Fibroblast of lung (primary cell): ENCODE measurements at places on chromosomes 13 and 19.
A peak's percentile ranks its signal among the peaks of the same experiment; 100 is the strongest.

- no peak for DNase-seq
Observed at GRCh38 chr13:112874751-112875300, 94.2 kb upstream of the MCF2L start.

- DNase-seq, result no peak
Observed at GRCh38 chr13:52399708-52400107, 6.3 kb downstream of the THSD1 start.

DNA sequence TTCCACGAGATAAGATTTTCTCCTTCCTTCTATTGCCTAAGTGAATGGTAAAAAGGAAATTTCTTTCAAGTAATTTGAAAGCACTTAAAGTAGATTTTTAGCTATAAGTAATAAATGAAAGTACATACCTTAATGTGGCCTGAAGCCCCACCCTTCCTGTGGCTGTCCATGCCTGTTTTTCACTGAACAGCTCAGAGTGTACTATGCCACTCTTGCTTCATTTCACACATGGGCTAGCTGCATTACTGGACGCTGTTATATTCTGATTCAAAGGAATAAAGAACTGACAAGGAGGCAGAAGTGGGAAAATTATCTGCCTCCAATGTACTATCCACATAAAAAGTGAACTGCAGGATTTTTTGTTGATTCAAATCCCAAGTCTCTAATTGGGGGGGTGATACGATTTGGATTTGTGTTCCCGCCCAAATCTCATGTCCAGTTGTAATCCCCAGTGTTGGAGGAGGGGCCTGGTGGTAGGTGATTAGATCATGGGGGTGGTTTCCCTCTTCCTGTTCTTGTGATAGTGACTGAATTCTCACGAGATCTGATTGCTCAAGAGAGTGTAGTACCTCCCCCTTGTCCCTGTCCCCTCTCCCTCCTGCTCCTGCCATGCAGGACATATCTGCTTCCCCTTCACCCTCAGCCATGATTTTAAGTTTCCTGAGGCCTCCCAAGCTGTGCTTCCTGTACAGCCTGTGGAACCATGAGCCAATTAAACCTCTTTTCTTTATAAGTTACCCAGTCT lies 154.7 kb upstream of the SGCG start:
- DNase-seq, result no peak

DNA sequence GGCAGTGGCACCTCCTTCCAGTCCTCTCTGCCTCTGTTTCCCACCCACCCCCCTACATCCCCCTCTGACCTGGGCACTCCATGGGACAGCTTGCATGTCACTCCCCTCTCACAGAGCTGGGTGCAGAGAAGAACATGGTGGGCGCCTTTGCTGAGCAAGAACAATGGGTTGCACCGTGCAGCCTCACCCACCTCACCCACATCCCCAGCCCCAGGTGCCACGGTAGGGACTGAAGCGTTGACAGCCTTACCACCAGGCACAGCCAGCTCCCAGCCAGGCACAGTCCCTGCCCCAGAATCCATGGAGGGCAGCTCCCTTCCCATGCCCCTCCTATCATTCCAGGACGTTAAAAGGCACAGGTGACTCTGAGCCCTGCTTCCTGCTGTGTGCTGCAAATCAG lies 93.1 kb upstream of the VSTM2B start:
- no peak for DNase-seq

DNA sequence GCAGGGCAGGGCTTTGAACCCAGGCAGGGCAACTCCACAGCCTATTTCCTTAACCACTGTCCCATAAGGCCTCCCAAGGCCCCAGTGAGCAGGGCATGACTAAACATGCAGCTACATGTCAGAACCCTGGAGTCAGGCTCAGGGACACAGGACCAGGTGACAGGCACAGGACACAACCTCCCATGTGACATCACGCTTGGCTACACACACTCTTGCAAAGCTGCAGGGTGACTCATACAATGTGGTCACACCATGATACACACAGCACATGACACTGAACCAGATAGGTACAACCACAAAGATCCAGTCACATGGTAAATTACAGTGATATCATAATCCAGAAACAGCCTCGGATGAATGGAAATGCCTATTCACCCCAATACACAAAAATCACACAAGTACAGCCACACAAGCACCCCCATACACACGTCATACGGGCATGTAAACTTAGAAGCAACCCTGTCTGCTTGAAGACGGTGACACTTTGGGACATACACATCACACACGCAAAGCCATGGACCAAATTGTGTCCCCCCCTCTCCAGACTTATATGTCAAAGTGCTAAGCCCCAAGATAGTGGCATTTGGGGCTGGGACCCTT lies 14.5 kb downstream of the KLK4 start:
- DNase-seq, result peak; percentile 37

DNA sequence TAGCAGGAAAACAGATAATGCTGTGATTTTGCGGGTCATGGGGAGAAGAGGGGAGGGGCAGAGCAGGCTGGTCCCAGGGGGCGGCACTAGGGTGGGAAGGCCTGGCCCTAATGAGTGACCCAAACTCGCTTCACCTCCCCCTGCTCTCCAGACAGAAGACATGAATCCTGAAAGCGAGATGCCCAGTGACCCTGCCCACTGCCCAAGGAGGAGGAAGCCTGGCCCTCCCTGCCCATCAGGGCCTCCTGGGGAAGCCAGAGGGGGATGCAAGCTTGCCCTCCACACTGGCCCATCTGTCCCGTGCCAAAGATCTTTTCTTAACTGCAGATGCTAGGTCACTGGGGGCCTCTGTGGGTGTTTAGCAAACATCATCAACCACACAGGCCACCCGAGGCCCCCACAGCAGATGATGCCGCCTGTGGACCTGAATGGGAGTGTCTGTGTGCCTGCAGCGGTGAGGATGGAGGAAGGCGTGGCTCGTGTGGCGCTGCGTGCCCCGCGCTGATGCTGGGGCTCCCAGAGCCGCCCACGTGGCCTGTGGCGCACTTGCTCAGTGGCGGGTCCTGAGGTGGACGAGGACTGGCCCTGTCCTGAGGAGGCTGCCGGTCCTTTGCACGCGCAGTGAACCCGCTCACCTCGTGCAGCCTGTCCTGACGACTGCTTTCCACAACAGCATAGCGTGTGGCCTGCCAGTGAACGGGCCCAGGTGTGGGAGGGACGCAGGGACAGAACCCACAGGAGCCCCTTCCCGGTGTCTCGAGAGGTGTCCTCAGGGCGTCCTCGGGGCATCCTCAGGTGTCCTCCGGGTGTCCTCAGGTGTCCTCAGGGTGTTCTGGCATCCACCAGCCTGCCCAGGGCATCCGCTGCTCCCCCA lies 80.5 kb upstream of the MCF2L start:
- no peak for DNase-seq

DNA sequence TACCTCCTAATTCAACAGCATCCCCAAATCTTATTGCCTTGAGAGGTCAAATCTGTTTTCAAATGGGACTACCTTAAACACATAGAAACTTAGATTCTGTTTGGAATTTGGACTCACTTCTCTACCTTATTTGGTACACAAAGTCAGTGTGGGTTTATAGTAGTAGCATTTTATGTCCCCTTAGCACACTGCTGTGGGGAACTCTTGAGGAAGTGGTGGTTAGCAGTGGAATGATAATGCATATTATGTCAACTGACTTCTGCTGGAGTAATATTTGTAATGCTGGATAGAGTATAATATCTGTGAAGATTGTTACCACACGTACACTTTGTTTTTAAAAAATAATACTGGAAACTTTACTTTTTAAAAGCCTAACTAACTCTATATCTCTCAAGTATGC lies 386.3 kb downstream of the NDFIP2 start:
- peak; percentile 39 for DNase-seq

DNA sequence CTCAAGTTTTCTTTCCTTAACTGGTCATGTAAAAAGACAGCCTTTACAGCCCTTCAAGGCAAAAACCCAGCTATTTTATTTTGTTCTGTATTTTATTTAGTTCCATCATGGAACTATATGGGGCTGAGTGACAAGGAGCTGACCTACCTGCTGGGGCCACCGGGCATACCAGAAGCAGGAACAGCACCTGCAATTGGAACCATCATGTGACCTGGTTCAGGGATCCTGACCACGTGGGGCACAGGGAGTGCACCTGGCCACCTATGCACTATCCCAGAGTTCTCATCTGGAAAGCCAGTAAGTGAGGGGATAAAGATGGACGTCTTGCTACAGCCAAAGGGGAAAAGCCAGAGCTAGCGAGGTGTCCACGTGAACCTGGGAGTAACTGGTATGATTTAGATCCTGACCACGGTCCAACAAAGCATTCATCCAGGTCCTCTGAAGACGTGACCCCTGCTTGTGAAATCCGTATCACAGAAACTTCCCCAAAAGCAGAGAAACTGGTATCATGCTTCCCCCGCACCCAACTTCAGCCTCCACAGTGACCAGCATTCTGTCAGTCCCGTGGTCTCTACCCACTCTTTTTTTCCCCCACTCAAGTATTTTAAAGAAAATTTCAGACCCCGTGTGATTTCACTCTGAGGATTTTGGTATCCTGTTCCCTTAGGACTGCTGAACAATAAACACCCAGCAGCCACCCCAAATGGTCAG lies 40.5 kb upstream of the SLC15A1 start:
- DNase-seq, result no peak

DNA sequence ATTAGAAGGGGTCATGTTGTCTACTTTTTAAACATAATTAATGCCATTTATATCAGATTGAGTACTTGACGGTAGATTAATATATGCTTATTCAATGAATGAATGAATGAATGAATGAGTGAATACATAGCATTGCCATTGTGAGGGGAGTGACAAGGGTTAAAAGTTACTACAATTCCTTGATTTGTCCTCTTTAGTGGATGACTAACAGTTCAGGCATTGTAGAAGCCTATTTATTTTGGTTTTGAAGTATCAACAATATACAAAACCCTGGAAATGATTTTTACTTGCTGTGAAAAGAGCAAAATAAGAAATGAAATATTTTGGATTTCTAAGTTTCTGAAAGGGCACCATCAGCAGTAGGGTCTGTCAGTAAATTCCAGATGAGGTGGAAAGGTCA lies 122.7 kb downstream of the CYSLTR2 start:
- peak; percentile 67 for DNase-seq

- DNase-seq, result no peak
Observed at GRCh38 chr13:30037306-30037705, 186.9 kb upstream of the UBL3 start.

GRCh38 chr19:42360787-42361544 lies 29.1 kb downstream of the CNFN start:
- DNase-seq, result peak; percentile 33

DNA sequence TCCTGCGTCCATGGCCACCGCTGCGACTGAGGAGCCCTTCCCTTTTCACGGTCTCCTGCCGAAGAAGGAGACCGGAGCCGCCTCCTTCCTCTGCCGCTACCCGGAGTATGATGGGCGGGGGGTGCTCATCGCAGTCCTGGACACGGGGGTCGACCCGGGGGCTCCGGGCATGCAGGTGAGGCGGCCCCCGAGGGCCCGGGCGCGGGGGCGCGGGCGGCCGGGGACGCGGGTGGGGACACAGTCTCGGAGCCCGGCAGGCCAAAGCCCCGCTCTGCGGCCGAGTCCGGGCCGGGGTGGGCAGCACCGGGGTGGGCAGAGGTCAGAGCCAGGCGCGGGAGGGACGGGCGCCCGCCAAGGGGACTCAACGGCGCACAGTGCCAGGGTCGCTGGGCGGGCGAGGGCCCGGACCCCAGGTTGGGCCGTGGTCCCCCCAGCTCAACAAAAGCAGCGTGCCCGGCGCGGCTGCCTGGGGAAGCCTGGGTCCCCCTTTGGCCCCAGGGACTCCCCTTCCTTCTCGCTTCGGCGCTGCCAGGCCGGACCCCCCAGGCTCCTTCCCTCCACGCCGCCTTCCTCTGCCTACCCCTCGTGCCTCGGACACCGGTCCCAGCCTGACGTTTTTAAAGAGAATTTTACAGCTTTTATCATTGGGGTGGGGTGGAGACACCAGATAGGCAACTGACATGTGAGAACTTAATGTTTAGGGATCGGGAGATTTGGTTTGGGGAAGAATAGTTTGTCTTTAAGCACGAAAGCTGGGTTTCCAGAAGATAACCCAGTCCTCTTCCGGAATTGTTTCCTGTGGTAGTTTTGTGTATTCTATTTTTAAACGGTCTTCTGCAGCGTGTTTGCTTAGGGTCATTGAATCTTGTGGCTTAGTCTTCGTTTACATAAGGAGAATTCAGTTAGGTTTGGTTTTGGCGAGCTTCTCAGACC lies 509 bp downstream of the TPP2 start:
- DNase-seq, result peak; percentile 37

DNA sequence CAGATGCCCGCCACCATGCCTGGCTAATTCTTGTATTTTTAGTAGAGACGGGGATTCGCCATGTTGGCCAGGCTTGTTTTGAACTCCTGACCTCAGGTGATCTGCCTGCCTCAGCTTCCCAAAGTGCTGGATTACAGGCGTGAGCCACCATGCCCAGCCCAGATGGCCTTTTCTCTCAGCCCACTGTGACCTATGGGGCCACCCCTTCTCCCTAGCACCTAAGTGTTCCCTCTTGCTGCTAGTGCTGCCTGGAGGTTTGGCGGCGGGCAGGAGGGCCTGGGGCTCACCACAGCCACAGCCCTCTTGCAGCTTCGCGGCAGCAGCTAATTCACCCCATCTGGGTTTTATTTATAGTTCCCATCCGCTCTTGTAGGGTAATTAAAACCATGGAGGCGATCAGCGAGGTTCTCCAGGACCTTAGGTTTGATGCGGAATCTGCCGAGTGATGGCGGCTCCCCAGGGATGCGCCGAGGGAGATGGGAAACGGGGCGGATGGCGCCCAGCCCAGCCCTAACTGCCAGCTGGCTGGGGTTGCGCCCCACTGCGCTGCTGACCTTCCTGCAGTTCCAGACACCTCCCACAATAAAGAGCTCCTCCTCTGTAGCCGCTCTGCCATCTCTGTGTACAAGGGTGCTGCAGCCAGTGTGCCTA lies 3.3 kb downstream of the REX1BD start:
- no peak for DNase-seq

GRCh38 chr19:45999653-46000121 lies 4.4 kb downstream of the CCDC61 start:
- DNase-seq, result peak; percentile 36

GRCh38 chr13:26721251-26722121 lies 39.1 kb downstream of the GPR12 start:
- DNase-seq, result no peak

DNA sequence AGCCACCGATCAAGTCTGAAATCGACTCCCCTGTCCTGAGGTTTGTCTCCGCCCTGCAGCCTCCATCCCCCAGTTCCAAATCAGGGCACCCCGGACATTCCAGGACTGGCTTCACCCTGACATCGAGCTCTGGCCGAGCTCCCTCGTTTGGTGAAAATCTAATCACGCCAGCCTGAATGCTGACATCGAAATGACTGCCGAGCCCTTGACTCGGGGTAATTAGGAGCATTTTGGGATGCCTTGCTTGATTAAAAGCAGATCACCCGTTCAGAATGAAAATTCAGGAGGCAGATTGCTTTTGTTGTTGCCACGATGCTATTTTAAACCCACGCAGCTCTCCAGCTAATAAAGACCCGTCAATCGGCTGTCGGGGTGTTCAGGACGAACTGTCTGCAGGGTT lies 34.3 kb downstream of the ZNRF4 start:
- DNase-seq, result no peak

DNA sequence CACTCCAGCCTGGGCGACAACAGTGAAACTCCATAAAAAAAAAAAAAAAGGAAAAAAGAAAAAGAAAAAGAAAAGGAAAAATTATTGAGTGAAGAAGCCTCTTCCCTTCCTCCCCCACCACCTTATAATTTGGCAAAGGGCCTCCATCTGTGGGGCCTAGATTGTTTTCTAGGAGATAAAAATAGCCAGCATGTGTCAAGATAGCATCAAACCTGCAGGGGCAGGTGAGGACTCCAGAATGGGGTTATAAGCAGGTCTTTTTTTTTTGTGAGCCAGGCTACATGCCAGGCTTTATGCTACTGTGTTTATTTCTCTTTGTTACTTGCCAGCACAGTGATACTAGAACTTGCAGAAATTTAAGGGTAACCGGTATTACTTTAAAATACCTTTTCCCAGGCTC lies 11.7 kb upstream of the TRIM13 start:
- no peak for DNase-seq
